ENCODE measurements at places on chromosomes 16 and 17. TPM values are rescaled to one million over a fixed set of nuclear protein-coding genes. Genes with fewer than 3 reads are reported as not detected.

- DNase-seq = no peak
Measured at GRCh38 chr17:45338996-45339535, 22.2 kb upstream of the MAP3K14 start.

The CCL1 gene
- not detected for total RNA-seq

DNA sequence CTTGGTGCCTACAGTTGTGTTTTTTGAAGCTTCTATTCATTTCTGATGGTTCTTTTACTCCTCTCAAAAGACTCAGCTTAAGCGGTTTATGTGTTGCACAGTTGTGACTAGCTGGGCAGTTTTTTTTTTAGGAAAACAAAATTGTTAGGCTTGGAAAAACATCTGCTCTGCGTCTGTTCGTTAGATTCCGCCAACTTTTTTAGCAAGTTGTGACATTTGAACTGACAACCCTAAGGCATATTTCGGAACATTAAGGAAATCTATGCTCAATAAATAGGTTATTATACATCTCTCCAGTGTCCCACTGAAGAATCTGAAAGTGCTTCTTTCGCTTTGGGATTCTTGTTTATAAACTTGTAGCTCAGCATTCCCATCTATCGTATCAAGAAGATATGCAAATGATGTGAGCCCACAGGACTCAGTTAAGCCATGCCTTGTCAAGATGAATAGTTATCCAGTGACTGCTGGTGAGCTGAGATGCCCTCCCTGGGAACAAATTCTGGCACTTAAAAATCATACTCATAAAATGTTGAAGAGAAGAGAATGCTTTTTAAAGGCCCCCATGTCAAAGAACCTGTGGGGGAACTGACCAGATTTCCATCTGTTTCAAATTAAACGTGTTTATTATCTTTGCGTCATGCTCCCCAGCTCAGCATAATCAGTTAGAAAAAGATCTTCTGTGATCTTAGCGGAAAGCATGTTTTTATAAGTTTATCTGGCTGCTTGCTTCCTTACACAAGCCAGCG is 109.0 kb upstream of the FAM20A start:
- DNase-seq = no peak

The TBC1D3K gene
- total RNA-seq = 1.2 TPM

The ASIC2 gene
- total RNA-seq = not detected

- DNase-seq = no peak
Measured at GRCh38 chr16:89956505-89957215, 8.1 kb downstream of the DEF8 start.

The FN3K gene
- total RNA-seq = not detected

DNA sequence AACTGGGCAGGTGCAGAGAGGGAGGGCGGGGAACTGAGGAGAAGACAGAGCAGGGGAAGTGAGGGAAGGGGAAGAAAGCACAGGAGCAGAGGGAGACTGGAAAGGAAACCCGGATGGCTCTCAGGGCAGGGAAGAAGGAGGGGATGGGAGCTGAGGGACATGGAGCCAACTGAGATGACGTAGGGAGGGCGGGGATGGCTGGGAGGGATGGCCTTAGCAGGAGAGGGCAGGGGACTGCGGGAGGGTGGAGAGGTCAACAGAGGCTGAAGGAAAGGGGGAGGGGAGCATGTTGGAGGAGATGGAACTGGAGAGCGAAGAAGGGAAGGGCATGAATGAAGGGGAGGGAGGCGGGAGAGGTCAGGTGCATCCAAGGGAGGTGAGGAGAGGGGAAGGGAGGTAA is 81.9 kb downstream of the KCNJ12 start:
- no peak for DNase-seq

- no peak for DNase-seq
Measured at GRCh38 chr17:55487695-55488432, 23.4 kb downstream of the SMIM36 start.

DNA sequence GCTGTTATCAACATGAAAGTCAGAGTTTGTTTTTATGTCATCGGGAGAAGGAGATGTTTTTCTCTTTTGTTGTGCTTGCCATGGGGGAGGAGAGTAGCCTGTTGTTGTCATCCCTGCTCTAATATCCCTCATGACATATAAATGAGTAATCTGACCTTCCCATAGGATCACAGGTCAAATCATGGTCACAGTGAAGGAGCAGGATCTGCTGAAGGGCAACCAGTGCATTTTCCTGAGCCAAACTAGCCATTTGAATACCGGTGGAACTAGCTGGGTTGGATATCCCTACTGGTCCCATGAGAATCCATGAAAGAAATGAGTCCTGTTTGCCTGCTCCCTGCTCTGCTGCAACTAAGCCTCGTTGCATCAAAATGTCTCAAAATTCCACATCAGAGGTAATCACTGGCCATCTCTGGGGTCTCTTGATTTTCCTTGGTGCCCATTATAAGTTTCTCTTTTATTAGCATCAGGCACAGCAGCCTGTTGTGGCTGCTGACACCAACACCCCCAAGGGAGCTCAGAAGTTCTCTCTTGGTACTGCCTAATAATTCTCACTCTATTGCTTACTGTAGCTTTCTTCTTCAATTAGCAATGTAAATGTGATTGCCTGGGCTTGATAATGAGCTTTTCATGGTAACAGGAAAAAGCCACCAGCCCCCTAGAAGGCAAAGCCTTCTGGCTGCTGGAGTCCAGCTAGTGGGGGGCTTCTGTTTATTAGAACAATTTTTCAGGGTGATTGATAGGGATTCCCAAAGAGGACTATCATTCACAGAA is 211.4 kb upstream of the ERCC4 start:
- DNase-seq = no peak

DNA sequence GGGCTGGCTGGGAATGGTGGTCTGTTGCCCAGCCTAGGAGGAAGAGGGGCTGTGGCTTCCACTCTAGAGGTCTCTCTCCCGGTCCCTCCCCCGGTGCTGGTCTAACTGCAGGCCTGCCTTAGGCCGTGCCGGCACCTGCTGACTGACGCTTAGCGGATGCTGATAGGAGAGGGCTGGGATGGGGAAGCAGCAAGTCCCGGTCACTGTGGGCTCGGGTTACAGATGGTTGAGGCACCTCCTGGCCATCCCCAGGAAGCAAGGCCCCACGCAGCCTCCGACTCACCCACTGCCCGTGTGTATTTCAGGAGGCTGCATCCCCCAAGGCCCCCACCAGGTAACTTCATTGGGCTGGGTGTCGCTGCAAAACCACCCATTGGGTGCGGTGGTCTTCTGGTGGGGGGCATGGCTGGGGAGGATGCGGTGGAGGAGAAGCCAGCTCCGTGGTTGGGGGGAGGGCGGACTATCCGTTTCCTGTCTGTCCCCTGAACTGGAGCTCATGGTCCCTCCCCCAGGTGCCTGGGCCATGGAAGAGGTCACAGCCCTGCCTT is 278.9 kb downstream of the SEC14L1 start:
- DNase-seq = peak; percentile 68
